Pancreas (tissue), 10 donors: ENCODE measurements at places on chromosomes 6 and 20. TPM values are rescaled to one million over a fixed set of nuclear protein-coding genes. Genes with fewer than 3 reads are reported as not detected.

DNA sequence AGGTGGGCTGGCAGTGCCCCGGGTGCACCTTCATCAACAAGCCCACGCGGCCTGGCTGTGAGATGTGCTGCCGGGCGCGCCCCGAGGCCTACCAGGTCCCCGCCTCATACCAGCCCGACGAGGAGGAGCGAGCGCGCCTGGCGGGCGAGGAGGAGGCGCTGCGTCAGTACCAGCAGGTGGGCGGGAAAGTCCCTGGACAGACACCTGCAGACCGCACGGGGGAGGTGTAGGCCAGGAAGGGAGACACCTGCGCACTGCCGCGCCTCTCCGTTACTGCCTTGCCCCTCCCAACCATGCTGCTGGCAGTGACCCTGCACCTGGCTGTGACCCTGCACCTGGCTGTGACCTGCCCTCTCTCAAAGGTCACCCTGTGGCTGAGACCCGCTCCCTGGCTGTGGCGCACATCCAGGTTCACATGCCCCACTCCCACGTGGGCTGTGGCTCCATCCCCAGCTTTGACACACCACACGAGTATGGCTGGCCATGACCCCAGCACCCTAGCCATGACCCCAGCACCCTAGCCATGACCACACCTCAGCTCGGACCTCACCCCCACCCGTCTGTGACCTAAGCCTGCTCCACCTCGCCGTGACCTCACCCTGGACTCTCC is 11.6 kb downstream of the RBCK1 start:
- no peak for DNase-seq

- peak; percentile 38 for DNase-seq
Observed at GRCh38 chr20:22489626-22490286, 94.6 kb downstream of the FOXA2 start.

GRCh38 chr6:25270559-25270958 is 8.6 kb upstream of the CARMIL1 start:
- no peak for DNase-seq

- DNase-seq: no peak
Observed at GRCh38 chr20:50416269-50417022, 93.7 kb upstream of the PTPN1 start.

Gene MCCD1
- not detected for total RNA-seq

- DNase-seq: no peak
Observed at GRCh38 chr6:42137194-42137753, 5.1 kb downstream of the C6orf132 start.

Gene RNF182
- total RNA-seq: 2.2 TPM

DNA sequence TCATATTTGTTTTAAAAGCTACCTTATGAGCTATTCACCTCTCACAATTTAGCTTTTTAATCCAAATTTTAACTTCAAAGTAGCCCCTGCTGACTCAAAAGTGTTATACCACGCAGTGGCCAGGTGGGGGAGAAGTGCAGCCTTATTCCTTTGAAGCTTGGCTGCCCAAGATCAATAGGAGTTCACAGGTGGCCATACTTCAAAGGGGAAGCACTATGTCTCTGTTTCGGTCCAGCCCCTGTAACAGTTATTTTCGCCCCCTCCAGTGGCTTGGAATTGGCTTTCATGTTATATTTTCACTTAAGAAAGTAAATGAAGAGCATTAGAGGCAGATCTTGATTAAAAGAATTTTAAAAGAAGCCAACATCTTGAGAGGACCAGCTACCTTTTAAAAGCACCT is 608.4 kb downstream of the EPHA7 start:
- peak; percentile 16 for DNase-seq

DNA sequence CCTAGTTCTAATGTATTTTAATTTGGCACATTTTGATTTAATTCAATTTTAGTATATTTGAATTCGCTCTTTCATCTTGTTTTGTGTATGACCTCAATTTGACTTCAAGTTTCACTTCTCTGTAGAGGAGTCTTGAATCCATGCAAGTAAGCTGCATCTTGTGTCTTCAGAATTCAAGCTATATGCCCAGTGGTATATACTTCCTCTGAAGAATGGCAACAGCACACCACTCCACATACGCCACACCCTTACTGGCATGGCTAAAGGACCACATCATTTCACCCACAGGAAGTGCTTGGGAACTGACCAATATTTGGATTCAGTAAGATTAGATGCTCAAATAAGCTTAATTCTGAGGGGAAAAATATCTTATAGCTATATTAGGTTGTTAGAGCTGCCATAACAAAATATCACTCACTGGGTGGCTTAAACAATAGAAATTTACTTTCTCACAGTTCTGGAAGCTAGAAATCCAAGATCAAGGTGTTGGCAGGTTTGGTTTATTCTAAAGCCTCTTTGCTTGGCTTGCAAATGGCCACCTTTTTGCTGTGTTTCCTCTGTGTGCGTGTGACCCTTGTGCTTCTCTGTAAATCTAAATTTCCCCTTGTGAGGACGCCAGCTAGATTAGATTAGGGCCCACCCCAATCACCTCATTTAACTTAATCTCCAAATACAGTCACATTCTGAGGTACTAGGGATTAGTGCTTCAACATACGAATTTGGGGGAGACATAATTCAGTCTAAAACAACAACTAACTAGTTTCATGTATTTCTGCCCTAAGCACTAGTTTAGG is 2.8 kb upstream of the ASF1A start:
- no peak for DNase-seq

DNA sequence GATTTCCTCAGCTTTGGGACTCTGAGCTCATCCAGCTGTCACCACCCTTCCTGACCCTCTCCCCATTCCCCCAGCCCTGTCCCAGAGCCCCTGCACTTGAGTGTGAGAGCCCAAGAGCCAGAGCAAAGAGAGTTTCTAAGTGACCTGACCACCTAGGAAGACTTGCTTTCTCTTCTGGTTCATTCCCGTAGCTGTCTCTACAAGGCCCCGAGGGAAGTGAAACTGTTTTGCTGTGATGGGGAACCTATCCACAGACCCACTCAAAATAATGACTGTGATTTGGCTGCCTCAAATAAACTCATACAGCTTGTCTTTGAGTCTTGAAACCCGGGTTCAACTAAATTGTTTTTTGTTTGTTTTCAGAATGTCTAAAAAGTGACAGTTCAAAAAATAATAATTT is 74.6 kb upstream of the XRN2 start:
- no peak for DNase-seq

DNA sequence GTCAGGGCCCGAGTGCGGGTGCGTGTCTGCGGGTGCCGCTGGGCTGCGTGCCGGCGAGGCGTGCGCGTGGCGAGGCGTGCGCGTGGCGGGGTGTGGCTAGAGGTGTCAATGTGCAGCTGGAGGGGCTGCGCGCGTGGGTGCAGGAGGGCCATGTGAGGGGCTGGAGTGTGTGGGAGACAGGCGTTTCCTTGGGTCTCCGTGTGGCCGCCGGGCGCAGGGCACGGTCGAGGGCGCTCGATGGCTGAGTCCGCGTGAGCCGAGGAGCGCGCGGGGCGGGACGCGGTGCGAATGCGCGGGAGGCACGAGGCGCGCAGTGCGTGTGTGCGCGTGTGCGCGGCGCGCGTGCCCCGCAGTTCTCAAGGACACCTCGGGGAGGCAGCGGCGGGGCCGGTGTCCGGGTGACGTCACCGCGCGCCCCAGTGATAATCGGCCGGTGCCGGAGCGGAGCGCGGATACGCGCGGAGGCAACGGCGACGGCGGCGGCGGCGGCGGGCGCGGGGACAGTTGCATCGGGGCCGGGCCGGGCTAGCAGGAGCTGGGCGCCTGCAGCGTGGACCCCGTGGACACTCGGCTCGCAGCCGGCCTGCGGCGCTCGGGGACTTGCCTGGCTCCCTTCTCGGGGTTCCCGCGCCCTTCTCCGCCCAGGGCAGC is 38.7 kb downstream of the YTHDF1 start:
- no peak for DNase-seq

- DNase-seq: no peak
Observed at GRCh38 chr20:57051096-57051495, 215.3 kb downstream of the BMP7 start.

Gene FRK
- total RNA-seq: 3.9 TPM

GRCh38 chr6:119182875-119183274 is 104.4 kb upstream of the FAM184A start:
- DNase-seq: no peak

Gene WFDC5
- not detected for total RNA-seq

DNA sequence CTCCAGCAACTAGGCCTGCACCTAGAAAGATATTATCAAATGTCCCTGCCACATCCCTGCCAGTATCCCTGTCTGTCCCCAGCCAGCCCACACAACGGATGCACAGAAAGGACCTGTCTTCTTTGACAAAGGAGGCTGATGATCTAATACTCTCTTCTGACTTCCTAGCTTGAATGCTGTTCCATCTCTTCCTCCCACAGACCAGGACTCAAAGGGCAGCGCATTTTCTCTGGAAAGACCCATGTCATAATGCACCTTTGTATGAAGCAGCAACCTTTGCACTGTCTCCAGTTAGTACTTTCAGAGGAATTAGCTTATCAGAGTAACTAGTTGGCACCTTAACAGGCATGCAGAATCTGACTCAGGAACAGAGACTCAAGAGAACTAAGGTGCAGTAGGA is 53.3 kb upstream of the TAF8 start:
- DNase-seq: no peak
